Hematopoietic multipotent progenitor cell treated with erythropoietin and hydrocortisone succinate and interleukin-3 and kit ligand, for 17 days (in vitro differentiated cells): ENCODE measurements at places on chromosomes 2 and 18.

DNA sequence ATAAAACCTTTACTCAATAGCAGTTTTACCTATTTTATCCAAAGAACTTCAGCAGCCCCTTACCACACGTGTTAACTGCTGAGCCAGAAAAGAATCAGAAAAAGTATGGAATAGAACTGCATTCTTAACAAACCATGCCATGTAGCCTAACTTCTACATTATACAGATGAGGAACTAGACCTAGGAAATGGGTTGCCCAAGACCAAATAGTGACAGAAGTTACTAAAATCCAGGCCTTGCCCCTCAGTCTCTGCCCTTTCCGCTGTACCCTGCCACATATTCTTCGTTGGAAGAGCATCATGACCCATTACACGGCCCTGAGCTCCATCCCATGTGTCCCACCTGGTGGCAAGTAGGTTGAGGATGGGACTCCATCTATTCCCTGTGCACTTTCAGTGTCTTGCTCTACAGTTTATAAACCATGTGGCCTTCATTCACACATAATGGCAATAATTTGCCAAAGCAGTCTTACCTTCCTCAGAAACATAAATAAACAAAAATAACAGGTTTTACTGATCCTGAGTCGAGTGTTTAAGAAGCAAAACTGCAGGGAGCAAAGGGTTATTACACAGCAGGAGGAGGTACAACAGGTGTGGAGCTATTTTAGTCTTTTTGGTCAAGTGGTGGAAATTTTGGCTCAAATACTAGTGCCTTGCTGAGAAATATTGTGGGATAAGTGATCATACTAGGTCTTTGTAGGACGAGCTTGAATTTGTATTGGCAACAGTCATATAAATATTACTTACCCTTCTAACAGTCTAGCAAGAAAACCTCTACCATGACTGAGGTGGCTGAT is 46.5 kb downstream of the HNRNPLL start:
- DNase-seq, result no peak

DNA sequence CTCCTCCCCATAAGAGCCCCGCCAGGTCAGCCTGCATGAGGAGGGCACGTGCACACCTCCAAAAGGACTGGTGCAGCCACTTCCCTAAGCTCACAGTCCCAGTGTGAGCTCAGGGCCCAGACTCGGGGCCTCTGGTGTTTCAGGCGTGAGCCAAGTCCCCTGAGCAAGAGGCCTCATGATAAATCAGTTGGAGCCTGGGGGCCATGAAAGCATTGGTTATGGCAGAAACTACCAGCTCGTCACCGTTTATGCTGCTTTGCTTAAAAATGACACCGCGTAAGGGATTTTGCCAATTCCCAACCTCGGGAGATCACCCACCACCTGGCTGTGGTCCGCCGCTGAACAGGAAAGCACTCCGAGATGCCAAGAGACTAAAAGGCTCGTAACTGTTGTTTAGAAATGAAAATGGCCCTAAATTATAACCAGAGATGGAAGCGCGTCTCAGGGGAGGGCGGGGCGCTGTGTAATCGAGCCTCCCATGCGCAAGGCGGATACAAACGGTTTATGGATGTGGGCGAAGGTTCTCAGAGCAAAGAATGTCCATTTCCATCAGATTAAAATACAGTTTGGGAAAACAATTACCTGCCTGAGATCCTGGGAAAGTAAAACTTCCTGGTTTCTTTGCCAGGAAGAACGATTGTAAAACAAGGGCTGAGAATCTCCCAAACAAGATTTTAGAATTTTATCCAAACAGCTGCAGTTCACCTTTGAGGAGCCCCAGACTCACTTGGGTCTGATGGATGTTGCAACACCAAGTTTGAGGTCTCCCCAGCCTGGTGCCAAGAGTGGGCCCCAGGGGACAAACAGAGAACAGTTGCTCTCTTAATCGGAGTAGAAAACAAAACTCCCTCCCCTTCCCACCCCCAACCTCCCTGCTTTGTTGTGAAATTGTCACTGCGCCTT is 141.4 kb downstream of the BCL2 start:
- DNase-seq, result no peak

- DNase-seq, result peak; percentile 39
These were observed 2.7 kb downstream of the MAP4K3 start for GRCh38 chr2:39434233-39434897.

GRCh38 chr18:59917422-59917821 is 17.6 kb downstream of the PMAIP1 start:
- DNase-seq, result peak; percentile 62

GRCh38 chr2:61775956-61776570 is 77.8 kb downstream of the FAM161A start:
- no peak for DNase-seq

- no peak for DNase-seq
These were observed 1.8 kb upstream of the CDK5R2 start for GRCh38 chr2:218957671-218958070.

- DNase-seq, result no peak
These were observed 400.3 kb downstream of the NCKAP5 start for GRCh38 chr2:133167990-133168389.

- no peak for DNase-seq
These were observed 329.9 kb downstream of the DLGAP1 start for GRCh38 chr18:4125224-4125623.

GRCh38 chr2:74481961-74482800 is 617 bp downstream of the CCDC142 start:
- no peak for DNase-seq

DNA sequence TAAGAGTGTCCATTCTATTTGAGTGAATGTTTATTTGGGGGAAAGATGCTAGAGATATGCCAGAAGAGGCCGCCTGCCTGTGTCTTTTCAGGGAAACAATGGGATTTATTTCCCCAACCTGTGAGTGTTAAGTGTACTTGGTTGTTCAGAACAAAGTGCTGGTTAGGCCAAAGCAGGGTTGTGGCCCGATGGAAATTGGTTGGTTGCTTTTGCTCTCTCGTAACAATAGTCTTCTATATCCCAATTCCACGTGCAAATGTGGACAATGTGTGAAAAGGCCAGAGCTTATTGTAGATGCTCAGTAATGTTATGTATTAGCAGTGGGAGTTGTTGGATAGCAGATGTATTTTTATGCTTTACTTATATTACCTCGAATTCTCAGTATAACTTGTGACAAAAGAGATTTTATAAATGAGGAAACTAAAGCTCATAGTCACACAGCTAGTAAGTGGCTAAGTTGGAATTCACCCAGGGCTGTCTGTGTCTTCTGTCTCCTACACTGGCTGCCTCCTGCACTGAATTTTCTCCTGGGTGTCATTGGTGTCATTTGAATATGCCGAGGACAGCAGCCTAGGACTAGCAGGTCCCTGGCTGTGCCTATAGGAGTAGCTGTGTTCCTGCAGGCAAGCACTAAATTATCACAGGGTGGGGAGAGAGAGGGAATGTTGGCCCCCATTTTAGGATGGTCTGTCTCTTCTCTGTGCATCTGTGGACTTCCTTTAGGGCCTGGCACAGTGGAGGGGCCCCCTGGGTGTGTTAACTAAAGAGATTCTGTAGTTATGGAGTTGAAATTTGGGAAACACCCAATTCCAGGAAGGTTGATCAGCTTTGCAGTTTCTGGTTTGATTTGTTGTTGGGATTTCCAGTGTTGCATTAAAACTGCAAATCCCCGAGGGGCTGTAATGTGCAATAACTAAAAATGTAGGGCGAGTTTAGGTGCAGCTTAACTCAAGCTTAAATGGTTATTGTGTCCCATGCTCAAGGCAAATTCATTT is 21.6 kb downstream of the GPD2 start:
- DNase-seq, result no peak

DNA sequence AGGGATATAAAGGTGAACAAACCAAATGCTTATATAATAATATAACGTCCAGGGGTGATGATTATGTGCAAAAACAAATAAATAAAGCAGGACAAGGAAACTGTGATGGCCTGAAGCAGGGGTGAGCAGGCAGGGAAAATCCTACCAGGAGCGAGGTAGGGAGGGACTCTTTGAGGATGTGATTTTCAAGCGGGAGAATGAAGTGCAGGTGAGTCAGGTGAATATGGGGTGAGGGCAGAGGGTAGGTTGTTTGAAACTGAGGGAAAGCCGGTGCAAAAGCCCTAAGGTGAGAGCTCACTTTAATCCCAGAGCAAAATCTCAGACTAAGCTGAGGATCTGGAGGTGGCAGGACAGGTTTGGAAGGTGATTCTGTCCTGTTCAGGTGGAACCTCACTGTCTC is 40.7 kb downstream of the CYP26B1 start:
- DNase-seq, result no peak

- DNase-seq, result no peak
These were observed 3.5 kb upstream of the CD226 start for GRCh38 chr18:69951182-69951581.

- no peak for DNase-seq
These were observed 46.4 kb downstream of the ASXL2 start for GRCh38 chr2:25831746-25832449.

- no peak for DNase-seq
These were observed 4.4 kb upstream of the BAZ2B start for GRCh38 chr2:159620796-159621195.
